ENCODE measurements at places on chromosomes 11 and 22.

- DNase-seq = no peak
Measured at GRCh38 chr11:97746818-97747217, 1273.9 kb upstream of the CNTN5 start.

- DNase-seq = peak; percentile 78
Measured at GRCh38 chr11:75802913-75803820, 11.8 kb upstream of the UVRAG start.

DNA sequence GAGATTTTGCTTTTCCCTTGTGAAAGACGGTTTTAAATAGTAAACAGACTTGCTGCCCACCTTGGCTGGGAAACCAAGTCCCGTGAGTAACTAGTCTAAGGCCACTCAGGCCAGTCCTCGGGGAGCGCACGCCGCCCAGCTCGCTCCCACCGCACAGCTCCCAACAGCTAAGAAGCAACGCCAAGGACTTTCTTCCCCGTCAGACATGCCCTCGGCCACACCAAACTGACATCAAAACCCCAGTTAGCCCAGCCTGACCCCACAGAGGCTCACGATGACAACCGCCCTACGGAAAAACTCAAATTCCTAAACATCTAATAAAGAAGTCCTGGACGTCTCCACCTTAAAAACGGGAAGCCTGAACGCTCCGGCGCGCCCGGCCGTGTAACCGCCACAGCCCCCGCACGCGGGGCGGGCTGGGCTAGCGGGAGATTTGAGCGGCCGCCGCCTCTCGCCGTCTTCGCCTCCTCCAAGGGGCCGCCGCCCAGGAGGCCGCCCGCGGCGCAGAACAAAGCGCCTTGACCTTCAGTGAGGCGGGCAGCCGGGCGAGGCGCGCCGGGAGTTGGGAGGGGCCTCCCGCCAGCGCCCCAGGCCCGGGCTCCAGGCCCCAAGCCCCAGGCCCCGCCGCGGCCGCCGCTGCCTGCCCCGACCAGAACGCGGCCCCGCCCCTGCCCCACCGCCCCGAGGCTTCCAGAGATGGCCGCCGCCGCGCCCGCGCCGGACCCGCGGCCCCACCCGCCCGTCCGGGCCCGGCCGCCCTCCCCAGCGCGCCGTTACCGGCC is 486 bp downstream of the NAP1L4 start:
- peak; percentile 63 for DNase-seq

- DNase-seq = no peak
Measured at GRCh38 chr11:26767060-26767459, 45.2 kb upstream of the SLC5A12 start.

DNA sequence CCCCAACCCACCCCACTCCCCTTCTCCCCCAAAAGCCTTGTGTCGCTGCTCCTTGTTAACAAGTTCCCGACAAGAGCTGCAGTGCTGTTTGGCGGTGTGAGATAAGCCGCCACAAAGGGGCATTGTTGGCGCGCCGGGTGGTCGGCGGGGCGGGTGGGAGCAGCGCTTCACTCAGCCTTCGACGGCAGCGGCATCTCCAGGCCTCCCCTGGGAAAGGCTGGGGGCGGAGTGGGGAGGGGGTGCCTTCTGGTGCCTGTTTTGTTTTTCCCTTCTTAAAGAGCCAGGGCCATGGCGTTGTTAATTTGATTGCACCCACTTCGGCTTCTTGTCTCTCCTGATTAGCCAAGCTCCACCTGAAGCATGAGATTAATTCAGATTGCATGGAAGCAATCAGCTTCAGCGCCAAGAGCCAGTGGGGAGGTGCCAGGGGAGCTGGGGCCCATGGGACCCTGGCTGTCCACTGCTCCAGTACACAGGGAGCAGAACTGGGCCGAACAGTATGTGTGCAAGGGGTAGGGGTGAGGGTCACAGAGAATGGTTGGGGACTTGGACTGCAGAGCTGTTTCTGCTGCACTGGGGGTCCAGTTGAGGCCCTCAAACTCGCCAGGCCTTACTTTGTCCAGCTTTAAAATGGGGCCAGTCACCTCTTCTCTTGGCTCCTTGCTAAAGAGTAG is 165.1 kb downstream of the CEP164 start:
- no peak for DNase-seq

- DNase-seq = peak; percentile 66
Measured at GRCh38 chr11:587978-588380, 11.7 kb downstream of the PHRF1 start.
